ENCODE measurements at places on chromosomes 11 and 22.

DNA sequence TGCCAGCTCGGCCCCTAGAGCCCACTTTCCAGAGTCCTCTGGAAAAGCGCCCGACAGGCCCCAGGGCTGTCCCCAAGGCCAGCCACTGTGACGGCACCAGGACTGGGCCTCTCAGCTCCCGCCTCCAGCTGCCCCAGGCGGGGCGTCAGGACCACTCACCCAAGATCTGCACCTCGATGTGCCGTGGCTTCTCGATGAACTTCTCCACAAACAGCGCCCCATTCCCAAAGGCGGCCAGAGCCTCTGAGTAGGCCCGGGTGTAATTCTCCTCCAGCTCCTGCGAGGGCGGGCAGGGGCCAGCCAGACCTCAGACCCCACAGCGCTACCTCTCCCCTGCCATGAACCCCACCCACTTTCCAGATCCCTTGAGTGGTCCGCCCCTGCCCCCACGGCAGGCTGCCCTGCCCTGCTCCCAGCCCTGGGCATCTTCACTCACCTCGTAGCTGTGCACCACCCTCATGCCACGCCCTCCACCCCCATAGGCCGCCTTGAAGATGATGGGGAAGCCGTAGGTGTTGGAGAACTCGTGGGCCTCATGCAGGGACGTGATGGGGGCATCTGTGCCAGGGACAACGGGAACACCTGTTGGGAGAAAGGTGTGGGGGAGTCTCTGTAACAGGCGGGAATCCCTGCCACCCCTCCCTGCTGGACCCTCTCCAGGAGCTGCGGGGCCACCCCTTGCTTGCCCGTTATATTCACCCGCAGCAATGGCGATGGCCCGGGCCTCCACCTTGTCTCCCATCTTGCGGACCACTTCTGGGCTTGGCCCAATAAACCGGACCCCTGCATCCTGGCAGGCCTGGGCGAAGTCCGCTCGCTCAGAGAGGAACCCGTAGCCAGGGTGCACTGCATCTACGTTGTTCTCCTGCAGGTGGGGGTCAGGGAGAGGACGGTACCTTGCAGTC is 14.0 kb downstream of the LRFN4 start:
- DNase-seq, result no peak

DNA sequence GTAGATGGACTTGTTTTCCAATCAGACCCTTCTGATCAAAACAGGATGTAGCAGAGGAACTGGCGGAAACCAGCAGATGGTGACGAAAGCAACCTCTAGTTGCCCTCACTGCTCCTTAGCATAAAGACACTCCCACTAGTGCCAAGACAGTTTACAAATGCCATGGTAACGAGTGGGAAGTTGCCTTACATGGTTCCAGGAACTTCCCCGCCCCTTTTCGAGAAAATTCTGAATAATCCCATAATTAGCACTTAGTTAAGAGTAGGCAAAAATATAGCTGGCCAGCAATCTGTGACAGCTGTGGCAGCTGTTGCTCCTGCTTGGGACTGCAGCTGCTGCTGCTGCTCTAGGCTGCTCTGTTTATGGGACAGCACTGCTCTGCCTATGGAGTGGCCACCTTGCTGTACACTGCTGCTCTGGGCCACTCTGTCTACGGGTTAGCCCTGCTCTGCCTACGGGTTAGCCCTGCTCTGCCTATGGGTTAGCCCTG is 33.4 kb upstream of the SORL1 start:
- peak; percentile 10 for DNase-seq

DNA sequence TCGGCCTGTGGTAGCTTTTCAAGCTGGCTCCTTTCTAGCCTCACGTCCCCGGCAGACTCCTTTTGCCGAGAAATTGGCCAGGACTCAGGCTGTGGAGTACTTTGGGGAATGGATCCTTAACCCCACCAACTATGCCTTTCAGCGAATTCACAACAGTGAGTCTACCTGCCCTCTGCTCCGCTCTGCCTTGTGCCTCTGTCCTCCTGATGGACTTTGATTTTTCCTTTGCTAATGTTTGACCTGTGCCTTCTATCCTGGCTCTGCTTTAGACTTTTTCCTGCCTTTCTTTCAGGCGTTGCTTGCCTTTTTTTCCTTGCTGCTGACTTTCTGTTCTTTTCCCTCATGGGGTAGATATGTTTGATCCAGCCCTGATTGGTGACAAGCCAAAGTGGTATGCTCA is 12.5 kb downstream of the MADD start:
- no peak for DNase-seq

DNA sequence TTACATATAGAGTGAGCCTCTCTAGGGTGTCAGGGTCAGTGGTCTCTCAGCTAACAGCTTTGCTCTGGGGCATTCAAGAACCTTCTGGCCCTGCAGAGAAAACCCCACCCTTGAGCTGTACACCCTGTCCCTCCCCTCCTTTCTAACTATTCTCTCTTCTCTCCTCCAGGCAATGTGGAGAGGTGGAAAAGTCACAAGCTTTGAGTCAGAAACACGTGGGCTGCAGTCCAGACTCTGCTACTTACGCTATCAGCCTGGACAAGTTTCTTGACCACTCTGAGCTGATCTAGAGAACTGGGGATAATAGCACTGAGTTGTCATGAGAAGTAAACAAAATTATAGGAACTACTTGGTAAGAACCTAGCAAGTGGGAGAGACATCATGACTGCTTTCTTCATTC is 10.7 kb upstream of the FAM83F start:
- no peak for DNase-seq

GRCh38 chr11:959608-960007 is 33.9 kb downstream of the AP2A2 start:
- DNase-seq, result no peak

- no peak for DNase-seq
Measured at GRCh38 chr11:72605973-72606747, 68.1 kb downstream of the PDE2A start.

DNA sequence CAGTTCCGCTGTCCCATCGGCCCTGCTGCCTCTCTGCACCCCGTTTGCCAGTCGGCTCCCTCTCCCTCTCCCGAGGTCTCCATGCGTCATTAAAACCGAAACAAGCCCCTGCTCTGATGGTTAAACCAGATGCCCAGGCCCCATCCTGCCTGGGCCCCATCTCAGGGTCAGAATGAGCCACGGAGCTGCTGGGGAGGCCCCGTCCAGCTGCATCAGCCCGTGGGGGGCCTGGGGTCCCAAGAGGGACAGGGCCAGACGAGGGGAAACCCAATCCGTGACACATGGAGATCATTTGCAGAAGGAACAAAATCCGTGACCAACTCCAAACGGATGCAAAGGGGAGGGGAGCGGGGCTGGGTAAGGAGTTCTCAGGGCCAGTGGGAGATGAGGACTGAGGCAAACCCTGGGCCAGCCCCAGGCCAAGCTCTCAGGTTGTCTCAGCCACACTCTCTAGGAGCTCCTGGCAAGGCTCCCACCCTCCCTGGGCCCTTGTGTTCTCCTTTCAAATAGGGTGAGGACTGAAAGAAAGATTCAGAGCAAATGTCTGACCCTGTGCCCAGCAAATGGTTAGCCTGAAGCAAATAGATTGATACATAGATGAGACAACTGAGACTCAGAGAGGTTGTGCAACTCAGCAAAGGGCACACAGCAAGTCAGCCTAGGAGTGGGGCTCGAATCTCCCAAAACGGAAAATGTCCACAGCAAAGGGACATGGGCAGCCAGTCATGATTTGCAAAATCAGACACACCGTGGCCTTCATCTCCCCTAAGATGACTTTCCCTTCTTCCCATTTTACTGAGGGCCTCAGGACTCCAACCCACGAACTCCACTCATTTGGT is 162.1 kb downstream of the MN1 start:
- no peak for DNase-seq

DNA sequence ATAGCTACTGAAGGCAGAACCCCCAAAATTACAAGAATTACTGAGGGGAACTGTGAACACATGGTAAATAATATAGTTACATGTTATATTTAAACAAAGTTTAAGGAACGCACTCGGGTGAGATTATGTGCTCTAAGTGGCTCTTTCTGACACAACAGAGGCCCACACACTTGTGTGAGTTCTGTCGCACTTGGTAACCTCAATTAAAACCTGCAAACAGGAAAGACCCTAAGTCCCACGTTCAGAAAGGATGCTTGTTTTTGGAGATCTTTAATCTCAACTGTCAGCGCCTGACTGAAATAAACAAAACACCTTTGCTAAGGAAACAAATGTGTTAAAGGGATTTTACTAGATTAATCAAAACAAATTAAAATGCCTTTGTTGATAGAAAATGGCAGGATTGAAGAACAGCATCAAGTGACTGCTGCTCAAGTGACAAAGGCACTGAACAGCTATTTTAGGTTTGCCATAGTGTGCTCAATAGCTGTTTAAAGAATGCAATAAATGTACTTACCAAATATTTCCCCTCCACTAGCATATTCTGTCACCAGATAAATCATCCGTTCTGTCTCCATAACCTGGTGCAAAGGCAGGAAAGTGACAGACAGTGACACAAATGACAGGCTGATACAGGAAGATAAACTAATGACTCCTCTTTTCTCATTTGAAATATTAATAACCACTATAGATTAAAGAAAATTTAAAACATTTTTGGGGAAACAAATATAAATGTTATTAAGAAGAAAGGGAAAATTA is 116.3 kb upstream of the APOA1 start:
- DNase-seq, result no peak

DNA sequence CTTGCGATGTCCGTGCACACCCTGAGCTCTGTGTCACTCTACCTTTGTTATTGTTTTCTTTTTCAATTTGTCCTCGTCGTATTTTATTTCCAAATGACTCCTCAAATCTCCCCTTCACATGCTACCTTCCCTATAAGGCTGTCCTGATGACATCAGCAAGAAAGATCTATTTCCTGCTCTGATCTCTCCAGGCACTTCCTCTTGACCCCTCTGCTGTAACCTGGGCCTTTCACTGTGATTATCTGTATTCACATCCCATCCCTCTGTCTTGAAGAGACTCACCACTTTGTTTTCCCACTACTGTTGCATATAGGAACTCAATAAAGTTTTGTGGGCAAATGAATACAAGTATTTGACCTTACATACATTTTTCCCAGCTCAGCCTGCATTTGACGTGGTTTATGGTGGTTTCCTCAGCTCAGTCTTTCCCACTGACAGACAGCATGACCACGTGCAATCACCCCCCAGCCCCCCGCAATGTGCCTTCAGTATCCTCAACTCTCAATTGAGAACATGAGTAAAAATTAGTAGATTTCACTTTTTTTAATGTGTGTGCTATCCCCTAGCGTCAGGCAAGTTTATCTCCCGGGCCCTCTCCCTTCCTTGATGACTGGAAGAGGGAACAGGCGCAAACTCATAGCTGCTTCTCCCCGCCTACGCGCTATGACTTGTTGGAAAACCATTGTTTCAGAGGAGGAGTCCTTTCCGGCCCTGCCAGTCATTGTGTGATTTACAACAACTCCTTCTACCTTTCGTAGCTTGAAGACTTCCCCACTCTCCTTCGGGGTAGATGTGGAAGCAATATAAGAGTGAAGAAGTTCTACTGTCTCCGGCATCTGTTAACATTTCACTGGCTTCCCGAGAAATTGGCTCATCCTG is 498.5 kb downstream of the NTM start:
- no peak for DNase-seq

DNA sequence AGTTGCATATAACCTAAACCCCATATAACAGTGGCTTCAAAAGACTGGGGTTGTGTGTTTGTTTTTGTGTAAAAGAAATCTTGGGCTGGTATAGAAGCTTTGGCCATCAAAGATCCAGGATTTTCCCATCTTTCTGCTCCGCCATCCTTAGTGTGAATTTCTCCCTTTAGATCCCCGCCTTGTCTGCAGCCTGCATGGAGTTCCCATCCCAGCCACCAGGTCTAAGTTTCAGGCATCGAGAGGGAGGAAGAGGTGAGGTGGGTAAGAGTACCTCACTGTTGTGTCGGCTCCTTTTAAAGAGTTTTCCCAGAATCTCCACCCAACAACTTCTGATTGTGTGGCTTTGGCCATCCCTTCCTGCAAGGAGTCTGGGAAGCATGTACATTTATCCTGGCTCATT is 195.5 kb upstream of the SORL1-AS1 start:
- DNase-seq, result no peak

DNA sequence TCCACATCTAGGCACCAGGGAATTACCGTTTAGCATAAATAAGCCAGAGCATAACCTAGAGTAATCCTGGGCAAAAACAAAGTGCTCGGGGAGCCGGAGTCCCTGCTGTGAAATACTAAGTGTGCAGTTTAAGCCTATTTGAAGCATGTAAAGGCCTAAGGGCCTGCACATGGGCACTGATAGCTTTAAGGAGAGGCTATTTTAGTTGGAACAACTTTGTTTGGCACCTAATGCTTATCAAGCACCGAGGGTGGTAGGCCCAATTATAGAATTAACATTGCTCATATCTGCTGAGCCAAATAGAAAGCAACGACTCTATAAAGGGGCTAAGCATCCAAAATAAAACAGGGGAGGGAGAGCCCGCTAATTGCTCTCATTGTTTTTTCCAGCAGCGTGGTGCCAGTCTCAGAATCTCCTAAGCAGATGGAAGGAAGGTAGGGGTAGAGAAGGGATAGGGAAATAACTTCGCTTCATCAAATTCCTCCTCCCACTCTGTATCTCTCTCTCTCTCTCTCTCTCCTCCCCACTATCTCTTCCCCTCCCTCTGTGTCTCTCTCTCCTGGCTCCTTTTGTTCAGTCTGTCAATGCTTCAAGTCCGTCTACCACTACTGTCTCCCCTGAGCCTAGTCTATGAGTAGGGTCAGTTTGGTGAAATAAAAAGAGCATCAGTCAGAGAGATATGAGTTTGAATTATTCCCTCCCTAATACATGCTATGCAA is 292.8 kb downstream of the NXPE2 start:
- no peak for DNase-seq

DNA sequence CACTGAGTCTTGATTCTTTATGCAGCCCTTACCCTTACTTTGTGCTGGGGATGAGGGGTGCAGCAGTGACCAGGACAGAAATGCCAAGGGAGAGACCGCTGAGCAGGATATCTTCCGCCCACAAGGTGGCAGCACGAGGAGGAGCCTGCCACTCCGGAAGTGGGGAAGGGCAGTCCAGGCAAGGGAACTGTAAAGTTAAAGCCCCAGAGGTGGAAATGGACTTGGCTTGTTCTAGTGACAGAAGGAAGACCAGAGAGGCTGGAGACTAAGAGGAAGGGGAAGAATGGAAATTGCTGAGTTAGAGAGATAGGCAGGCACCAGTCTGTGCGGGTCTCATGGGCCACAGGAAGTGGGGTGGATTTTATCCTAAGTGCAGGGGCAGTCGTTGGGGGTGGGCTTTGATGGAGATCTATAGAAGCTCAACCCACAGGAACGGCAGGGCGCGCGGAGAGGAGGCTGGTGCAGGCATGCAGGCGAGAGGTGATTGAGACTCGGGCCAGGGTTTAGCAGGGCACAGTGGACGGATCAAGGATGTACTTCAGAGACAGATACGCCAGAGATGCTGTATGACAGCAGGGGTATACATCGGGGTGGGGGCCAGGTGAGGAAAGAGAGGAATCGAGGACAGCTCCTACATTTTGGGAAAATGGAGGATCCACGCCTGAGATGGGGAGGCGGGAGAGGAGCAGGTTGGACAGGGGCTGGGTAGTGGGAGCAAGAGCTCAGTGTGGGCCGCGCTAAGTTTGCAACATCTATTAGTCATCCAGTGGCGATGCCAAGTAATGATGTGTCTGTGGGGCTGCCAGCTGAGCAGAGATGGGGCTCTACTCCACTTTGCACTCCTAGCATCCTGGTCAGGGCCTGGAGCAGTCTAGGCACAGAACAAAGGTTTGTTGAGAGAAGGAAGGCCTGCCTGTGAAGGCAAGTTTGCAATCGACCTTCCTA is 3.3 kb upstream of the GRK2 start:
- DNase-seq, result no peak

Data from activated T-cell treated with anti-CD3 and anti-CD28 coated beads for 24 hours (primary cell).